ENCODE measurements at places on chromosomes 11 and 22.

DNA sequence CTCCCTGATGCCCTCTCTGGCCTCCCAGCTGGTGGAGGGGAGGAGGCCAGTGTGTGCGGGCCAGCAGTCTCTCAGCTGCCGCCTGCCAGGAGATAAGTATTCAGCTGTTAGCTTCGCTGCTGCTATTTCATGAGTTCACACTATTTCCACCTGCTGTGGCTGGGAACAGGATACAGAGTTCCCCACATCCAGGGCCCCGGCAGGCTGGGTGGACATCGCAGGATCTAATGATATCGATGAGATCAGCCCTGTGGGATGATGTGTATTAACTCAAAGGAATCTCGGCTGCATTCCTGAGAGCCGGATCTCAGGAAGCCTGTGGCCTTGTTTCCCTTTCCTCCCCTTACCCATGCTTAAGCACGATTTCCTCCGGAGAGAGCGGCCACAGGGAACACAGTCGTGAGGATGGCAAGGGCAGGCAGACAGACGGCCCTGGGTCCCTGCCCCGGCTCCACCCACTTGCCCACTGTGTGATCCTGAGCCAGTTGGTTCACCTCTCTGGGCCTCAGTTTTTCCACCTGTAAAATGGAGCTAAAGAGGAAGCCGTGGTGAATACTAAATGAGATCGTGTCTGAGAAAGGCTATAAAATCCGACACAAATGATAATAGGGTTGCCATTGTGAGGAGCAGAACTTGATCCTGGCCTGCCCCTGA, 6.5 kb upstream of the PVALB start:
- DNase-seq, result no peak

GRCh38 chr11:60194511-60194910, 11.6 kb upstream of the MS4A6A start:
- no peak for DNase-seq

DNA sequence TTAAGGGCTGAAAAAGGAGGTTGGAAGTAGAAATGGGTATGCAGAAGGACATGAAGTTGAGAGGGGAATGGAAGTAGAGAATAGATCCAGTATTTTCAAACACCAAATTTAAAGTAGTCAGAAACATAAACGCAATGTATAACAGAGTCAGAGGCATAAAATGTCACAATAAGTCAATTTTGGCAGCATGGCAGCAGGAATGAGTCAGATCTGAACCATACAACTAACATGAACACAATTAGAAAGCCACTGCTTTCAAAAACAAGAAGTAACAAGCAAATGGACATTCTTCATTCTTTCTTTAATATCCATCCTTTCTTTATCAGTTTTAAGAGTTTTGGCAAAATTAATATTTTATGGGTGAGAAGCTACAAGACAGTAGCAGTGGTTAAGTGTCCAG, 2.5 kb downstream of the CHORDC1 start:
- no peak for DNase-seq

DNA sequence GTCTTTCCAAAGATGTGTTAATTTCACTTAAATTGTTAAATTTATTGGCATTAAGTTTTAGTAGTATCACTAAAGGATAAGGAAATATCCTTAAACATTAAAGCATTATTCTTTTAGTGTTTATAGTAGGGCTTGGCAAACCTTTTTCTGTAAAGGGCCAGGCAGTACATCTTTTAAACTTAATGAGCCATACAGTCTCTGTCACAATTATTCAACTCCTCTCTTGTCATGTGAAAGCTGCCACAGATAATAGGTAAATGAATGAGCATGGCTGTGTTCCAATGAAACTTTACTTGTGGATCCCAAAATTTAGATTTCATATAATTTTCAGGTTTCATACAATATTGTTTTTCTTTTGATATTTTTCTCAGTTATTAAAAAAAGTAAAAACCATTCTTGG, 268.2 kb upstream of the C11orf87 start:
- DNase-seq, result no peak

GRCh38 chr11:117286588-117286987, 4.6 kb upstream of the BACE1-AS start:
- no peak for DNase-seq

- DNase-seq, result no peak
Observed at GRCh38 chr11:120660024-120660565, 148.5 kb downstream of the GRIK4 start.

- DNase-seq, result peak; percentile 43
Observed at GRCh38 chr22:20494978-20495860, at the start of gene KLHL22. TSS of gene KLHL22 (minus strand) at chr22:20495795. CDS start at chr22:20489211, 6,584 bp downstream.

GRCh38 chr11:19689281-19690000, 23.2 kb upstream of the NAV2 start:
- no peak for DNase-seq

DNA sequence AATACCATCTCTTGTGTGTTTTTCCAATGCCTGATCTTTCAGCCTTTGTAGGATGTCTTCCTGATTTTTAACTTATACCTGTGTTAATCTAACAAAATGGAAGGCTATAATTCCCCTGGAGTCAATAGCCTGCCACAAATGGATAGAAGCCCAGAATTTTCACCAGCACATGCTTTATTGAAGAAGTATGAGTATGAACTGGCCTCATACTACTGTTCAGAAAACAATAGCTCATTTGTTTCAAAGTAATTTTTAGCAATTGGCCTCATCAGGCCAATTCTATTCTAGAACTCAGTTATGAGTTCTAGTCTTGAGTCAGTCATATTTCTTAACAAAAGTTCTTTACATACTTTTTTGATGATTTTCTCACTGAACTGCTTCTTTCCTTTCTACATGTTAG, 40.6 kb upstream of the SLC37A2 start:
- no peak for DNase-seq

DNA sequence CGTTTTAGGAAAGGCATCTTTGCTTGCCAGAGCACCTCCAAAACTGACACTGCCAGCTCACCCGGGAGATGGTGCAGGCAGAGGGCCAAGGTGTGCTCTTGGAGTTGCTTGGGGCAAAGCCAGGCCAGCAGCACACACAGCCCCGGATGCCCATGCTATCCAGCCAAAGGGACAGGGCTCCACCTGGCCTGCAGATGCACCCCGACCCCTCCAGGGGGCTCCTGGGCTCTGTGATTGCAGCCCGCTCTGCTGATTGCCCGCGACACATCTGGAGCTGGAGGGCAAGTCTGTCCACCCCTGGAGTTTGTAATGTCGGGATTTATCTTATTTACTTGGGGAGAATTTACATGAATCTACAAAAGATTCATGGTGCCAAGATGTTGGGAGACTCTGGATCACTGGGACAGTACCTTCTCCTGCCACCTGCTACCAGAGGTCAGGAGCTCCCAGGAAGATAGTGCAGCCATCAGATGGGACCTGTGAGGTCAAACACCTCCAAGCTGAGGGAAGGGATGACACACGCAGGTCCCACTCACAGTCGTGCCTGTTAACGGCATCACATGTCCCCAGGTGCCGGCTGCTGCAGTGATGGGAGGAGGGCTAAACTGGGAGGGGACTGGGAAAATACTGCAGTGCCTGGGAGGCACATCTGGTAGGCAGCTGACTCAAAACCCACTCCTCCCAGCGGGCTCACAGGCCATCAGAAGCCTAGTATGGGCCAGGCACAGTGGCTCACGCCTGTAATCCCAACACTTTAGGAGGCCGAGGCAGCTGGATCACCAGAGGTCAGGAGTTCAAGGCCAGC, 17.2 kb downstream of the CBX7 start:
- peak; percentile 19 for DNase-seq

DNA sequence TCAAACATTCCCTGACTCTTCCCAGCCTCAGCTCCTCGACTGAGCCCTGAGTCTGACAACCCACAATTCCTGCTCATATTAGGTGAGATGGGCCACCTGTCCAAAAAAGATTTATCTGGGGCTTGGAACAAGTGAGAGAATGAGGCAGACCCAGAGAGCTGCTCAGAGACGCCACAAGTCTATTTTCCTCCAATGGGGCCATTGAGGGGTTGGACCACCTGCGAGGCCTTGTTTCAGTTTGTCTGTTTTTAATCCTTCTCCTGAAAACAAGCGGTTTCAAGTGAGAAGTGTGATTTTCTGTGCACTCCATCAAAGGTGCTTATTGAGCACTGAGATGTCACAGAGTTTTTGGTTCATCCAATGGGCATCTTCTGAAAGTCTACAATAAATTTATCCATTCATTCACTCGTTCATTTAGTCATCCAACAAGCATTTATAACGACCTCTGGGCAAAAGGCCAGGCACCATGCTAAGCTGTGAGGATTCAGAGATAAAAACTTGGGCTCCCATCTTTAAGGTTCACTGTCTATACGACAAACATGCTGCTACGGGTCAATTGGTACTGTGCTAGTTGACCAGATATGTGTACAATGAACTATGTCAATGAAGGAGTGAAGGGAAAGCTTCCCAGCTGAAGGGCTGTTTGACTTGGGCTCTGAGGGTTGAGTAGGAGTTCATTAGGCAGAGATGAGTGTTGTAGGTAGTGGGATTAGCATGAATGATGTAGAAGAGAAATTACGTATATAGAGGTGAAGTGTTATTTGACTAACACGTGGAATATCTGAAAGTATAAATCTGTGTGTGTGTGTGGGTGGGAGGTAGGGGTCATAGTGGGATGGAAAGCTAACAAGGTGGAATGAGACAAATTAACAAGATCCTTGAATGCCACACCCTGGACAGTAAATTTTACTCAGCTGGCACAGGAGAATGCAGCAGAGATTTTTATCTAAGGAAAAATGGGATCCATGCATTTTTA, 168.9 kb downstream of the MIAT start:
- DNase-seq, result no peak

- peak; percentile 72 for DNase-seq
Observed at GRCh38 chr11:133579165-133580031, 47.1 kb upstream of the OPCML start.

DNA sequence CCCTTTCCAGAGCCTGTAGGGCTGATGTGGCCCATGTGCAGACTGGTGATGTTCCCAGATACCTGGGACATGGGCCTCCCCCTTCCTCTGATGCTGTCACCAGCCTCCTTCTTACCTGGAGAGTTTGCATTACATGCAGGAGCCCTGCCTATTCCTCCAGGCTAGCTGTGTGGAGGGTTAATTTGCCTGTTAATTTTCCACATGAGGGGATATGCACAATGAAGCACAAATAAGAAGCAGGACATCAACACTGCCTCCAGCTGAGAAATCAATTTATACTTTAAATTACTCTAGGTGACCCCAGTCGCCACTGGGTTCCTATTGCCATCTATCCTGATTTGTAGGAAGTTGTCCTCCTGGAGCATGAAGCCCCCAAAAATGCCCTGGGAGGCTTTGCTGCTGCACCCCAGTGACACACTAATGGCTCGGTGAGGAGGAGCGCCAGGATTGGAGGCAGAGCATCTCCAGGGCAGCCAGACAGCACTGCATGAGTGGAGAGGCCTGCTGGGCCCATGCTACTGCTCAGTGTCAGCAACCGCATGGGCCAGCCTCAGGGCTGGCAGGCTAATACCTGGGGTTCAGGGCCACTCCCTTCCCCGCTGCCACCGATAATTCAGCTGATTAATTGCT, 101.6 kb upstream of the USP47 start:
- DNase-seq, result peak; percentile 53

GRCh38 chr22:44547371-44547770, 49.3 kb upstream of the RTL6 start:
- no peak for DNase-seq

- DNase-seq, result peak; percentile 91
Observed at GRCh38 chr11:122097419-122098001, 18.5 kb downstream of the BLID start.

- peak; percentile 97 for DNase-seq
Observed at GRCh38 chr22:18077639-18078328, at the start of gene PEX26. TSS of gene PEX26 (plus strand) at chr22:18077990. CDS start at chr22:18078377, 387 bp downstream.

GRCh38 chr11:82998697-82999096, 73.0 kb downstream of the RAB30 start:
- DNase-seq, result no peak

- no peak for DNase-seq
Observed at GRCh38 chr11:122779047-122779629, 59.2 kb upstream of the CRTAM start.

DNA sequence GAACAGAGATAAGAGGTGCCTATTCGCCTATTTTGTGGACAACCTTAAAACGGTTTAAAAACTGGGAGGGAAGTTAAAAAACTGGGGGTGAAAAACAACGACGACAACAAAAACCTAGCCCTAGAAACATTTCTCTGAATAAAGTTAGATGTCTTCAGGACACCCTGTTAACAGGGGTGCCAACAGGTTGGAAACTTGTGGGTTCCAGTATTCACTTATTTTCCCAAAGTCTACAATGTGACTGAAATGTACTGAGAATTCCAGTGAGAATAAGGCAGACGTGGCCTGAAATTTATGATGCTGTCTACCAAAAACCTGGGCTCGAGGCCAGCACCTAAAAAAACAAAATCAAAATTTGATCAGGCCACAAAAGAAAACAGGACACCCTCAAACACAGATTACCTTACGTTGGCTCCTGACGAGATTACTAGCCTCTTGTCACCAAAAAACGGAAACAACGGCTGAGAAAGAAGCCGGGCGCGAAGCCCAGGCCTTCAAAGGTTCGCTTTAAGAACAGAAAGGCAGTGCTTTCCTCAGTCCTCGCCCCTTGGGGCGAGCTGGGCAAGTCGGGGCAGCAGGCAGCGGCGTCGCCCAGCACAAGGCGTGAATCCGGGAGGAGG, 906 bp downstream of the CCDC90B start:
- no peak for DNase-seq

DNA sequence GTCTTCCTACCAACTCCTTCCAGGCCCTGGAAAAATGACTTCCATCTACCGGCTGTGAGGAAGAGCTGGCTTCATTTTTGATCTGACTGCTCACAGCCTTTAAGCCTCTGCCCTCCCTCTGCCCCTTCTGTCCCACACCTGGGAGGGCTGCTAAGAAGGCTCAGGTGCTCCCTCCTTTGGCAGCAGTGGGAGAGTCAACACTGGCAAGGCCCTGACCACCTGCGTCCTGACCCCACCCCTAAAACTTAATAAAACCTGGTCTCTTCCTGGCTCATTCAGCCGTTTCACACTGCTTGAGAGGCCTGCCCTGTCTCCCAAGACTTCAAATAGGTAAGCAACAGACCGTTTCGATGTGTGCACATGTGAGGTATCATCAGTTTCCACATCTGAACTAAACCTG, 52.1 kb upstream of the NFRKB start:
- no peak for DNase-seq

DNA sequence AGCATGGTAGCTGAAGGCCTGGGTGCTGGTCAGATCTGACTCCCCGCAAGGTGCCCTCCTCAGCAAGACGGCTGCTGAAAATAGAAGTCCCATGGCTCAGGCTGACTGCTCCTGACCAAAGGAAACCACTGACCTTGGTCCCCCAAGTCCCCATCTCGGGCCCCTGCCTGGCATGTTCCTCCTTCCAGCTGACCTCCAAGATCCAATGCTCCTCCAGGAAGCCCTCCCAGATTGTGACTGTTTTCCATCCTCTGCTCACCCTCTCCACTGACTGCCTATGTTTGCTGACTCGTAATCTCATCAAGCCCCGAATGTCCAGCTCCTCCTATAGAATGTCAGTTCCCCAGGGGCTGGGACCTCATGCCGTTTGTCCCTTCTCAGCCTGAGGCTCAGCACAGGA, 30.5 kb downstream of the ALX4 start:
- DNase-seq, result no peak

DNA sequence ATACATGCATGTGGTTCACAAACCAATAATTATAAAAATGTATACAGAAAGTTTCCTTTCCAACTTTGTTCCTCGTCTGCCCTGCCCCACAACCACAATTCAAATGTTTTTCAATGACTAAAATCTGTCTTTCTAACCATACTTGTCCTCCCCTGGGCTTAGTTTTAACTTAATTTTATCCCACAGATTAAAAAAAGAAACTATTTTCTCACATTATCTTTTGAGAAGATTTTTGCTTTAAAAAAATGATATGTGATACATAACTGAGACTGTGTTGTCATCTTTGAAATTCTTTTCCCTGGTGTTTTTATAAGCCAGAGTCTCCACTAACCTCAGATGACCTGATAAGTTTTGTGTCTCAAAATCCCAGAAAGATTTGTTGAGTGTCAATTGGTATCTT, 79.0 kb downstream of the FDX1 start:
- no peak for DNase-seq

GRCh38 chr11:96337541-96338431, 5.2 kb downstream of the MAML2 start:
- DNase-seq, result no peak

Measured in brain (organoid and tissue), 16 donors.